ENCODE measurements at places on chromosomes 1 and 21.

- DNase-seq, result no peak
These were observed 1596.2 kb downstream of the MRPL39 start for GRCh38 chr21:24011087-24011486.

DNA sequence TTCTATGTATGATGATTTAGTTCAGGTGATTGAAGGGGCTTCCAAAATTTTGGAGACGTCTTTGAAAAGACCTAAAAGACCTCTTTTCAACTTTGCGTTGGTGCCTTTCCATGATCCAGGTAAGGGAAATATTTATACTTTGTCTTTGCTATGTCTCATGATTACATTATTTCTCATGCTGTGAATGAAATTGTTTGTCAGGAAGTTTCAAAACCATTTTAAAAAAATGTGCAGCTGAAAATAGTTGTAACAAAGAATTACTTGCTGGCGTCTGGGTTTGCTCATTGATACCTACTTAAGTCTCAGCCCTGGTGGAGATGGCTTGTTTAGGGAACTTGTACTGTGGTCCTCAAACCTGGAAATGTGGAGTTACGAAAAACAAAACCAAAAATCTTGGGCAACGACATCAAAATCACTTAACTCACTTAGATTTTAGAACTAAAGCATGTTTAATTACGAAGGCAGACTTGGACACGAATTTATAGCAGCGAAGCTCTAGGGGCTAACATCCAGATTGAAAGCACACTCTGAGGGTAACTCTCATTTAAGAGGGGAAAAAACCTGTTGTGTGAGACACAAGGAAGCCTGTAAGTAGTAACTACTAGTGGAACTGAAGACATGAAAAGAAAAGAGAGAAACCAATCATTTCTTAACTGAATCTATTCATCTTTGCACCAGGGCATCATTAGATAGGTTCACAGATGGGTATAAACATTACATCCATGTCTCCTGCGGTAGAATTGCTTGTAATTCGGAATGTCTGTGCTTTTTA is 924 bp downstream of the HMCN1 start:
- DNase-seq, result no peak

DNA sequence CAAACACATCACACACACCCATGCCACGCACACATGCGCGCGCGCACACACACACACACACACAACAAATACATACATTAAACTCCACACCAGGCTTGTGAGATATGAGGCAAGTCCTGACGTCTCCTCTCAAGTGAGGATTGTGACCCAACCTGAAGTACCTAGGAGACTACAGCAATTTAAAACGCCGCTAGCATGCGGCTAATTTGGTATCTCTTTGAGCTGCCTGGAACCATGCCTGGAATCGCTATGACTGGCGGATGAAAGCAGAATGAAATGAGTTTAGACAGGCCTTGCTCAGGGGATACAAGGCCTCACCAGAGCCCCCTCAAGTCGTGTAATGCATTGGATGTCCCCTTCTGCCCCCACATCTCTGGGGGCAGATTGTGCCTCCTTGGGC is 1.6 kb upstream of the RAB7B start:
- DNase-seq, result no peak

DNA sequence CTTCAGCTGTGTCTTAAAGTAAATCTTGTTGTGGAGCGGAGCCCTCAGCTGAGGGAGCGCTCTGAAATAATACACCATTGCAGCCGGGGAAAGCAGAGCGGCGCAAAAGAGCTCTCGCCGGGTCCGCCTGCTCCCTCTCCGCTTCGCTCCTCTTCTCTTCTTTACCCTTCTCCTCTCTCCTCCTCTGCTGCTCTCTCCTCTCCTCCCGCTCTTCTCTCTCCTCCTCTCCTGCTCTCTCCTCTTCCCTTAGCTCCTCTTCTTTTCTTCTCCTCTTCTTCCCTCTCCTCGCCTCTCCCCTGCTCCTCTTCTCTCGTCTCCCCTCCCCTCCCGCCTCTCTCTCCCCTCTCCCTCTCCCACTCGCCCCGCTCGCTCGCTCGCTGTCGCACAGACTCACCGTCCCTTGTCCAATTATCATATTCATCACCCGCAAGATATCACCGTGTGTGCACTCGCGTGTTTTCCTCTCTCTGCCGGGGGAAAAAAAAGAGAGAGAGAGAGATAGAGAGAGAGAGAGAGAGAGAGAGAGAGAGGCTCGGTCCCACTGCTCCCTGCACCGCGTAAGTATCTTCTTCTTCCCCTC is at the start of gene PROX1:
Gene PROX1 (plus strand): TSS at position 47 of the 580 bp plus-strand sequence. CDS start 8,563 bp downstream, outside the sequence.
- DNase-seq, result peak; percentile 67

- DNase-seq, result no peak
These were observed 11.8 kb downstream of the VAMP4 start for GRCh38 chr1:171730052-171730451.

- no peak for DNase-seq
These were observed 154.9 kb downstream of the PAPPA2 start for GRCh38 chr1:176617881-176618280.

DNA sequence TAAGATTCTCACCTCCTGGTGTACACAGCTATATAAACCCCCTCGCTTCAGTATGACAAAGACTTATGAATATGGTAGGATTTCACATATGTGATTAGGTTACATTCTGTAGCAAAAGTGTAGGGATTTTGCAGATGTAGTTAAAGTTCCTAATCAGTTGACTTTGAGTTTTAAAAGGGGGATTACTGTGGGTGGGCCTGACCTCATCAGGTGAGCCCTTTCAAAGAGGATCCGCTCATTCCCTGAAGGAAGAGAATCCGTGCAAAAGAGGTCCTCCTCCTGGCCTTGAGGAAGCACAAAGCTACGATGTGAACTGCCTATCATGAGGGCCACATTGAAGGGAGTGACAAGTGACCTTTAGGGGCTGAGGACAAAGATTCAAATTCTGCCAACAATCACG is 30.6 kb upstream of the KAZN start:
- no peak for DNase-seq

DNA sequence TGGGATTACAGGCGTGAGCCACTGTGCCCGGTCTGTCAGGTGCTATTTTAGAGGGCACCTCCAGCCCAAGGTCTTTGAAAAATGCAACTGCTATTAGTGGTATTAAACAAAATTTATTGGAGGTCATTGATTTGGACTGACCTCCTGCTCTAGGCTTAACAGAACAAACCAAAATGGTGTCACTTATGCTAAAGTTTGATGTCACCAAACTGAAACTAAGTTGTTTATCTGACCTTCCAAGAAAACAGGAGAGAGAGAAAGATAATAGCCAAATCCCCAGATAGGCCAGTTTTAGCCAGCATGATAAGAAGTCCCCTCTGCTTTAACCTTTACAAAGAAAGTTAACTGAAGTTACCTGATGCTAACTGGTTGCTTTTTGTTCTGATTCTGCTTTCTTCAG is 8.1 kb upstream of the INAVA start:
- no peak for DNase-seq

GRCh38 chr1:92299477-92300150 is 755 bp downstream of the RPAP2 start:
- DNase-seq, result no peak

- no peak for DNase-seq
These were observed 215.7 kb upstream of the FGGY start for GRCh38 chr1:59081181-59081580.

- DNase-seq, result no peak
These were observed 158.7 kb downstream of the NTNG1 start for GRCh38 chr1:107299521-107299920.

Measured in activated CD4-positive, alpha-beta T cell treated with anti-CD3 and anti-CD28 coated beads, Interleukin-2, amount 10 ng/mL, durations not matched to agents 7 days and 5 days (primary cell).